Neural progenitor cell (in vitro differentiated cells): ENCODE measurements at places on chromosomes 5 and 9. TPM values are rescaled to one million over a fixed set of nuclear protein-coding genes. Genes with fewer than 3 reads are reported as not detected.

- peak overlapping the region; percentile 53 for H3K27ac ChIP-seq
- H3K36me3 ChIP-seq: no peaks in the 10 kb centered on the region
- peak; percentile 81 for DNase-seq
- H3K4me3 ChIP-seq: no peak overlapping the region
- peaks cover 14% of the 10 kb centered on the region for H3K4me1 ChIP-seq
Measured at GRCh38 chr5:32027717-32028458, 146.2 kb downstream of the GOLPH3 start.

GRCh38 chr9:131982671-131983239, 96.9 kb downstream of the MED27 start:
- H3K27ac ChIP-seq: no peak overlapping the region
- DNase-seq: no peak
- H3K36me3 ChIP-seq: no peaks in the 10 kb centered on the region
- no peaks in the 10 kb centered on the region for H3K27me3 ChIP-seq
- peaks cover 4% of the 10 kb centered on the region for H3K4me1 ChIP-seq
- H3K4me3 ChIP-seq: no peak overlapping the region

DNA sequence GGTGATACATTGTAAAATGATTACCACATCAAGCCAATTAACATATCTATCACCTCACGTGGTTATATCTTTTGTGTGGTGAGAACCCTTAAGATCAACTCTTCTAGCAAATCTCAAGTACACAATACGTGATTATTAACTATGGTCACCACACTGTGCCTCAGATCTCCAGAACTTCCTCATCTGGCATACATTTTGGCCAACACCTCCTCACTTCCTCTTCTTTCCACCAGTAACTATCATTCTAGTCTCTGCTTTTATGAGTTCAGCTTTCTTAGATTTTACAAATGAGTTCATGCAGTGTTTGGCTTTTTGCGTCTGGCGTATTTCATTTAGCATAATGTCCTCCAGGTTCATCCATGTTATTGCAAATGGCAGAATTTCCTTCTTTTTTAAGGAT, 35.8 kb downstream of the PRKACG start:
- DNase-seq: no peak
- H3K27ac ChIP-seq: no peak overlapping the region
- no peaks in the 10 kb centered on the region for H3K27me3 ChIP-seq
- H3K4me3 ChIP-seq: no peak overlapping the region

GRCh38 chr5:68139611-68140441, 75.7 kb upstream of the PIK3R1 start:
- H3K4me1 ChIP-seq: peaks cover 5% of the 10 kb centered on the region
- H3K27me3 ChIP-seq: no peaks in the 10 kb centered on the region
- no peak overlapping the region for H3K4me3 ChIP-seq
- H3K36me3 ChIP-seq: no peaks in the 10 kb centered on the region

GRCh38 chr5:150189728-150190502, at the start of gene SLC6A7:
SLC6A7 (plus strand) TSS chr5:150190062; CDS start chr5:150190328, 266 bp downstream.
- peak; percentile 62 for DNase-seq
- peaks cover 21% of the 10 kb centered on the region for H3K4me1 ChIP-seq
- no peaks in the 10 kb centered on the region for H3K36me3 ChIP-seq
- peak within 1 kb of the TSS; percentile 49 for H3K4me3 ChIP-seq
- H3K27me3 ChIP-seq: peaks cover 87% of the 10 kb centered on the region

DNA sequence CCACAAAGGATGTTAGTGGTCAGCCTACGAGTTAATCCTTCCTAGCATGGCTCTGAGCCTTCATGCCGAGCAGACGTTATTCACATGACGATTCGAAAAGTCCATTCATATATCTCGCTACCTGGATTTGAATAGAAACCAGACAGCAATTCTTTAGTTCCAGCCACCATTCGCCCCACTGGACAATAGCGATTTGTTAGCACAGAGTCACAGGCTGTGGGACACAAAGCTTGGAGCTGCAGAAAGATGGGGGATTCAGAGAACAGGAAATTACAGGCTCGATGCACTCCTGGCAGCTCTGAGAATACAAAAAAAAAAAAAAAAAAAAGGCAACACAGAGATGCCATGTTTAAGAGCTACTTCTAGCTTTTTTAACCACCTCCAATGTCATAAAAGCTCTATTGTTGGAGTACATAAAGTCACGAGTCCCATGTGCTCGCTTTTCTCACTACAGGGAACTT, 110.7 kb downstream of the NR6A1 start:
- peaks cover 31% of the 10 kb centered on the region for H3K4me1 ChIP-seq
- H3K27ac ChIP-seq: peak overlapping the region; percentile 88
- no peaks in the 10 kb centered on the region for H3K27me3 ChIP-seq
- H3K4me3 ChIP-seq: peak overlapping the region; percentile 52
- peak; percentile 83 for DNase-seq
- no peaks in the 10 kb centered on the region for H3K36me3 ChIP-seq

GRCh38 chr9:22863736-22864135, 417.1 kb downstream of the DMRTA1 start:
- no peaks in the 10 kb centered on the region for H3K27me3 ChIP-seq
- no peak overlapping the region for H3K27ac ChIP-seq
- peaks cover 16% of the 10 kb centered on the region for H3K4me1 ChIP-seq
- H3K4me3 ChIP-seq: no peak overlapping the region
- H3K36me3 ChIP-seq: no peaks in the 10 kb centered on the region

- H3K36me3 ChIP-seq: peaks cover 69% of the 10 kb centered on the region
- peaks cover 14% of the 10 kb centered on the region for H3K4me1 ChIP-seq
- no peaks in the 10 kb centered on the region for H3K27me3 ChIP-seq
- no peak overlapping the region for H3K4me3 ChIP-seq
Measured at GRCh38 chr9:79707589-79707988, 135.8 kb downstream of the TLE4 start.

DNA sequence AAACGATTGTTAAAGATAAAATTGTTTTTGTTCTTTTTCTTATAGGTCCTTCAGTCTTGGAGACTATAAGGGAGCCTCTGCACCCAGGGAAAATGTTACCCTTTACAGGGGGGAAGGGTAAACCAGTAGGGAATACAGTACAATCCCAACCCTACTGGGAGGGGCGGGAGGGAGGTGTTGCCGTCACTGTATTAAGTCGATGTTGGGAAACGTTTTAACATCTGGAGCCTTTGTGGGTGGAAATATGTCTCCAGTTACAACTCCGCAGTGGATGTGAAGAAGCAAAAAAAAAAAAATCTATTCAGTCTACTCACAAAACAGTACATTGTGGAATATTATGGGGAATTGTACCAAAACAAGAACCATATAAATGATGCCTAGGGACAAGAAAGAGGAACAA, 47.2 kb upstream of the FCHO2 start:
- peaks cover 15% of the 10 kb centered on the region for H3K36me3 ChIP-seq

DNA sequence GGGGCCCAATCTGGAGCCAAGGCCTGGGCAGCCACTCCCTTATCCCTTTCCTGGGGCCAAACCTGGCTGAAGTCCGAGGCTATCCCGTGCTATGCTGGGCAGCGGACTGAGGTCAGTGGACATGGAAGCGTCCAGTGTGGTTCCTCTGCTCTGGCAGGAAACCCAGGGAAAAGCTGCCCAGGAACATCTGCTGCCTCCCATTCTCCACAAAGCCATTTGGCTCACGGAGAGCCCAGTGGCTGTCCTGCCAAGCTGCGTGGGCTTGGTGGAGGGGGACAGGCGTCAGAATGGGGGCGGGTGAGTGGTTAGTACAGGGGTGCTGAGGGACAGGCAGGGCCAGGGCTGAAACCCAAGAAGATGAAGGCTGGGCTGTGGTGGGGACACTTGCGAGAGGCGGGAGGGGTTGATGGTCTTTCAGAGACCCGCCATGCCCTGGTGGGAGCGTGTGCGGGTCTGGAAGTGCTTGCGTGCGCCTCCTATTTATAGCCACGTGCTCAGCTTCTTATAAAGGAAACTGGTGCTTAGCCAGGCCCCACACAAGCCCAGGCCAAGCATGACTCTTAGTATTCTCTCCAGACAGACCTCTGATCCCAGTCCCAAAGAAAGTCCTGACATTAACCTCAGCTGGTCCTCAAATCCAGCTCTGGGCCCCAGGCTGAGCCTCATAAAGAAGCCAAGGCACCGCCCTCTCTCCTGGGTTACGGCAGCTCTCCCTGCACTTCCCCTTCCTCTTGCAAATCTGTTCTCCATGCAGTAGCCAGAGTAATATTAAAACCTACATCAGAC, 9.4 kb upstream of the SLC6A7 start:
- no peak overlapping the region for H3K4me3 ChIP-seq
- H3K27ac ChIP-seq: no peak overlapping the region
- H3K36me3 ChIP-seq: no peaks in the 10 kb centered on the region
- peaks cover 3% of the 10 kb centered on the region for H3K4me1 ChIP-seq
- DNase-seq: no peak

DNA sequence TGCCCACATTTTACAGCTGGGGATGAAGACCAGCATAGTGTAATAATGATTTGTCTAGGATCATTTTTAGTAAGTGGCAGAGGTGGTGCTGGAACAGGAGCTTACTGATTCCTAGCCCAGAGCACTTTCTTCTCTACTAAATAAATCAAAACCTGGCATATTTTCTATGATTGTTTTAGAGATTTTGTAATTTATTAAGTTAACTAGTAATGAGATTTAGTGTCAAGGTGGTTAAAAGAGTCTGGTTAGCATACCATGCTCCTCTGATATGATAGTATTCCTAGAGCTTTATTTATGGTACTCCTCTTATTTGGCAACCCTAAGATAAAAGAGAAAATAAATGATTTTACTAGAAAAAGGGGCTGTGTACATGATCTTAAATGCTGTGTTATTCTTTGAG, 604.0 kb downstream of the ISL1 start:
- H3K4me1 ChIP-seq: no peaks in the 10 kb centered on the region
- no peaks in the 10 kb centered on the region for H3K27me3 ChIP-seq
- no peak overlapping the region for H3K4me3 ChIP-seq
- H3K36me3 ChIP-seq: no peaks in the 10 kb centered on the region
- no peak overlapping the region for H3K27ac ChIP-seq

GOLM1 gene
- 73.7 and 83.5 TPM in 2 replicates for total RNA-seq

MGAT4B gene
- 32.1 and 52.9 TPM in 2 replicates for total RNA-seq

AK1 gene
- total RNA-seq: 20.5 and 25.6 TPM in 2 replicates

CCDC192 gene
- total RNA-seq: 2.7 TPM in 1 of 2 replicates, not detected in the other

PCDHGA7 gene
- 0.81 and 1.1 TPM in 2 replicates for total RNA-seq

SEMA4D gene
- total RNA-seq: 19.1 and 24.9 TPM in 2 replicates

PDE6A gene
- total RNA-seq: not detected in 2 replicates
